ENCODE measurements at places on chromosomes 5 and 9.

GRCh38 chr5:172490514-172491461 is 36.5 kb upstream of the SH3PXD2B start:
- no peak for DNase-seq

DNA sequence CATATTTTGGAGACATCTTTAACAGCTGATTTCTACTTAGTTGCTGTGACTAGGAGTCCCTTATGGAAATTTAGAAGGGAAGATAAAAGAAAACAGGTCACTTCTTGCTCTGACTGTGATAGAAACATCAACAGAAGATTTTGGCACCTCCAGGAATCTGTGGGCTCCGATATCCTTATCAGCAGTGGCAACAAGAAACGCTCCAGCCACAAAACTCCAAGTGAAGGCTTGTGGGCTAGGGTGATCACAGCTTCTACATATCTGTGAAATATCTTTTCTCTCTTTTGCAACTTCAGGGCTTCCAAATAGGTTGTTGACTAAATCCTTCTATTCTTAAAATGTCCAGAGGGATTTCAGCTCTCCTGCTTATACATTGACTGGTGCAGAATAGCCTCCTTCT is 1625.5 kb upstream of the CDH6 start:
- DNase-seq, result no peak

DNA sequence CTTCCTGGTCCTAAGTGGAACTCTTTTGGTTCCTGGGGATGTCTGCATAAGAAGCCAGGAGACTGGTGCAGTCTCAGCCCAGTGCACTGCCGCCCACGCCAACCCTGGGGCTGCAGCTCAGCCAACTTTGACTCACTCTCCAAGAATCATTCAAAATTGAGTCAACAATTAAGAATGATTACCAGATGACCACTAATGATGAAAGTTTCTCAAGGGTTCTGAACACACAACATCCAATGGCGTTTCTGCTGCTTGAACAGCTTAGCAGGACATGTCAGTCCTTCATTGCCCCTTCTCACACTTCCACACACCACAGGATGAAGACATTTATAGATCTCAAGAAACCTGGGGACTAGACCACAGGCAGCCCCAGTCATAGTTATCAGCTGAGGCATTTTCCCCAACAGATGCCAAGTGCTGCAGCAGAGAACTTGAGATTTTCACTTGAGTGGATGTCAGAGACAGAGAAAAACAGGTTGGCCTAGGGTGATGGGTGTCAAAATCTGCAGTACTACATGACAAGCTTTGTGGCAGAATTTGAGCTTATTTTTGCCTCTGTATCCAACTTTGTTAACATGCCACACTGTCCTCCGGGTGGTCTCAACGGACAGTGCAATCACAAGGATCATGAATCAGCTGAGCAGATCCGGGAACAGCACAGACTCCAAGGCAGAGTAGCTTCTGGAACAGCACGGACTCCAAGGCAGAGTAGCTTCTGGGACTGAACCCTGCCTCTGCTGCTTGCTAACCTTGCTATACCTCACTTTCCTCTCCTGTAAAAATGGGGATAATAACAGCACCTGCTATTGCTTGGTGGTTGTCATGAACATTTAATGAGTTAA is 356.1 kb downstream of the SPOCK1 start:
- no peak for DNase-seq

DNA sequence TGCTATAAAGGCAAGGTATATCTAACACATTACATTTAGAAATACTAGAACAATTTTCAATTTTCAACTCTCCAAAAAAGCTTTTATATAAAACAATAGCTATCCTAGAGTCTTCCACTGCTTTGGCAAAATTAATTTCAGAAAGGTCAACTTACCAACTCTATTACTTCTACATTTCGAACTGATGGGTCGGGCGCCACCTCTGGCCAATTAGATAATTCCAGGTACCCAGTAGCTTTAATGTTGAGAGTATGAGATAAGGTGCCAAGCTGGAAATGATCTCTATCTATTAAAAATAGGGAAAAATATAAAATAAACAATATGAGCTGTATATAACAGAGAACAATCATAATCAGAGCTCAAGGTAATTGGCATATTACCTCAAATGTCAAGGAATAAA is 166.6 kb downstream of the AP3B1 start:
- no peak for DNase-seq

DNA sequence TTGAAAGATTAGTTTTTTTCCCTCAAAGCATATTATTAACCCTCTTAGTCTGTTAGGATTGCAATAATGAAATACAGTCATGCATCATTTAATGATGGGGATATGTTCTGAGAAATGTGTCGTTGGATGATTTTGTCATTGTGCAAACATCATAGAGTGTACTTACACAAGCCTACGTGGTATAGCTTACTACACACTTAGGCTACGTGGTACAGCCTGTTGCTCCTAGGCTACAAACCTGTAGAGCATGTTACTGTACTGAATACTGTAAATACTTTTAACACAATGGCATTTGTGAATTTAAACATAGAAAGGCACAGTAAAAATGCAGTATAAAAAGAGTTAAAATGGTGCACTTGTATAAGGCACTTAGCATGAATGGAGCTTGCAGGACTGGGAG is 132.7 kb downstream of the PDE8B start:
- no peak for DNase-seq

GRCh38 chr5:33969572-33970452 is 14.7 kb downstream of the SLC45A2 start:
- DNase-seq, result peak; percentile 51

- no peak for DNase-seq
These were observed 72.8 kb downstream of the SLC1A1 start for GRCh38 chr9:4563105-4563504.

DNA sequence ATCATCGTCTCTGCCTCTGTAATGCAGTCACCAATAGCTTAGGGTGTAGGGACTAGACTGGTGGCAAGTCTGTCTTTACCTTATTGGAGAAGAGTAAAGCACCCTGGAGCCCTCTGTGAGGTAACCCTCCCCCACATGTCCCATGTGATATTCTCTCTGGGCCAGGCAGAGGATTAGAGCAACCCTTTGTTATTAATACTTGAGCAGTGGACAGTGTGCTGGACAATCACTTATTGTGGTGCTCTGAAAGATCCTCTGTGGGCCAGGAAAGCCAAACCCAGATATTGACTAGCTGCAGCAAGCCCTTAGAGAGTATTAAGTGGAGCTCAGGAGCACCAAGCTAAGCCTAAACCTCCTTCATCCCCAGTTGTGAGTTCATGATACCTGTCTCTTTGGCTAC is 139.7 kb upstream of the RUSC2 start:
- DNase-seq, result no peak
